ENCODE measurements at places on chromosomes 3 and 15.

DNA sequence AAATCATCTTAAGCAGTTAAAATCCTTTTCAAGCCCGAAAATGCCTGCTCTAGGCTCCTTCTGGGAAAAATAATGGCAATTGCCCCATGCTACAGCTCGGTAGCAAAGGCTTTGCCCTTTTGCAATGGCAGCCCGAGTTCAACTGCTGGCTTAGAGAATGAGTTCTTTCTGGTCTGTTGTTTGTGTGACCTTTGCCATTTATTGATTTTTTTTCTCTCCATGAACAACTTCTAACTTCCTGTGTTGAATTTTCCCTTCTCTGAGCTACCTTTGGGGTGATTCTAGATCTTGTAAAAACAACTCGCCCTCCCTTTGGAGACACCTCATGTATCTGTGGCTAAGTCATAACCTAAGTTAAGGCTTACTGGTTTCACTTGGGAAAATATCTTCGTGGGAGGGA, 139.3 kb downstream of the PLCH1 start:
- DNase-seq, result no peak

GRCh38 chr3:186492385-186492984, 51.7 kb downstream of the CRYGS start:
- DNase-seq, result no peak

DNA sequence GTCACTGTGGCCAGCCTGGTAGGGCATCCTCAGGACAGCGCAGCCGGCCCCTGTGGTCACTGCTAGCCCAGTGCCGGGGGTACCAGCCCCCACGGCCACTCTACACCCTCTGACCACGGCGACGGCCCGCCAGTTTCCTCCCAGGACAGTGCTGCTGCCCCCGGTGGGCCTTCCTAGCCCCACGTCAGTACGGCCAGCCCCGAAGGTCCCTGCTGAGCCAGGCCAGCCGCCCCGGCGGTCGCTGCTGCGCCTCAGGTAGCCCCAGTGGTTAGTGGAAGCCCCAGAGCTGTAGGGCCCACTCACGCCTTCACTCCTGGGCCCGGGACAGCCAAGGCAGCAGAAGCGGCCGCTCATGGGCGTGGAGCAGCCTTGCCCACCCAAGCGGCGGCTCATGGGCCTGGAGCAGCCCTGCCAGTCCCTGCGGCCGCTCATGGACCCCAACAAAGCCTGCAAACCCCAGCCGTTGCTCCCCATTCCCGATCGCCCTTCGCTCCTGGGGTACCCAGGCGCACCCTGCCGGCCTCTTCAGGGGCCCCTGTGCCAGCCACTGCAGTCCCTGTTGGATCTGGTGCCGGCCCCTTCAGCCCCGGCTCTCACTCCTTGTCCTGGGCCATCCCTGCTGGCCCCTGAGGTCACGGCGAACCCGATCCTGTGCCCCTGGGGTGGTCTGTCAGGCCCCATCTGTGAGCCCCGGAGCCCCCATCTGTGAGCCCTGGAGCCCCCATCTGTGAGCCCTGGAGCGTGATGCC, 9.5 kb upstream of the ROPN1B start:
- DNase-seq, result no peak

DNA sequence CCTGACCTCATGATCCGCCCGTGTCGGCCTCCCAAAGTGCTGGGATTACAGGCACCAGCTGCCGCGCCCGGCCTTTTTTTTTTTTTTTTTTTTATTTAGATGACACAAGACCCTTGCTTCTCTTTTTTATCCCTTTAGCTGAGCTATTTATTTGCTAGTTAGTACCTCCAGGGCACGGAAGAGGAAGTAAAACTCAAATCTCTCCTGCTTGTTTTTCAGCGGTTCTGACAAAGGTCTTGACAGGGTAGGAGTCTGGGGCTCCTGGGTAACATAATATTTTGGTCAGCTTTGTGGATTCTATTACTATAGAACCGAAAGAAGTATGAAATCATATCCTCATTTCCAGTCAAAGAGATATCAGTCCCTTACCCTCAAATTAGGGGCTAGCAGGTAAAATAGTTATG, 44.0 kb upstream of the ETV5 start:
- peak; percentile 77 for DNase-seq

DNA sequence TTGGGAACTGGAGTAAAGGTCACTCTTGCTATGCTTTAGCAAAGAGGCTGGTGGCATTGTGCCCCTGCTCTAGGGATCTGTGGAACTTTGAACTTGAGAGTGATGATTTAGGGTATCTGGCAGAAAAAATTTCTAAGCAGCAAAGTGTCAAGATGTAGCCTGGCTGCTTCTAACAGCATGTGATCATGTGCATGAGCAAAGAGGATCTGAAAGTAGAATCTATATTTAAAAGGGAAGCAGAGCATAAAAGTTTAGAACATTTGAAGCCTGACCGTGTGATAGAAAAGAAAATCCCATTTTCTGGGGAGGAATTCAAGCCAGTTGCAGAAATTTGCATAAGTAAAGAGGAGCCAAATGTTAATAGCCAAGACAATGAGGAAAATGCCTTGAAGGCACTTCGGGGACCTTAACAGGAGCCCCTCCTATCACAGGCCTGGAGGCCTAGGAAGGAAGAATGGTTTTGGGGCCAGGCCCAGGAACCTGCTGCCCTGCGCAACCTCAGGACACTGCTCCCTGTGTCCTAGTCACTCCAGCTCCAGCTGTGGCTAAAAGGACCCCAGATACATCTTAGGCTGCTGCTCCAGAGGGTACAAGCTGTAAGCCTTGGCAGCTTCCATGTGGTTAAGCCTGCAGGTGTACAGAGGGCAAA, 212.2 kb upstream of the LINGO1 start:
- DNase-seq, result peak; percentile 24

- no peak for DNase-seq
Measured at GRCh38 chr3:18446149-18446825, 21.1 kb upstream of the SATB1 start.

DNA sequence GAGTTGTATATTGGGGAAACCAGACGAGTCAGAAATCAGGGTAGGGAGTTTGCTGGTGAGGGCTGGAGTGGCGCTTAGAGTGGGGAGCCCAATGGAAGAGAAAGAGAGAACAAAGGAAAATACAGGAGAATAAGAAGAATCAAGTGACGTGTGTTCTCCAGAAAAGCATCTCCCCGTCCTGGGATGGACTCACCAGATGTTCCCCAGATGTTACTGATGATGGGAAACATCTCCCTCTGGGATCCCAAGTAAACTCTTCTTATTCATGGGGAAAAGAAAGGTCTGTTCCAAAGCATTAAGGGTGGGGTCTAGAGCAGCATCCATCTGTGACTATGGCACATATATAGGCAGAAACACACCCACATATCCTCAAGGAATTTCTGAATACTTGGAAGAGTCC, 3.0 kb upstream of the CSRNP1 start:
- no peak for DNase-seq

DNA sequence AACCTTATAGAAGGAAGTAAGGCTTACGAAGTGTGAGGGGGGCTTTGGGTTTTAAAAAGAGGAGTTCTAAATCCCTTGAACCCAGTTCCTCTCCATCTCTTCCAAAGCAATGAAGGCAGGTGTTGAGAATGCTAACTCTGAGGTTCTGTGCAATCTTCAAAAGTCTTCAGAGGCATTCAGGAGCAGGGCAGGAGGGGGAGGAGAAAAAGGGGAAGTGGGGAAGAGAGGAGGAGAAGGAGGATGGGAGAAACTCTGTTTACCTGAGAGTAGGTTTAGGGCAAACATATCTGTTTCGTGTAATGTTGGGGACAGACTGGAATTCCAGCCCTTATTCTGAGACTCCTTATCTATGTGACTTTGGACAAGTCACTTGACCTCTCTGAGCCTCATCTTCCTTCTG, 36.9 kb downstream of the FAM3D start:
- no peak for DNase-seq

DNA sequence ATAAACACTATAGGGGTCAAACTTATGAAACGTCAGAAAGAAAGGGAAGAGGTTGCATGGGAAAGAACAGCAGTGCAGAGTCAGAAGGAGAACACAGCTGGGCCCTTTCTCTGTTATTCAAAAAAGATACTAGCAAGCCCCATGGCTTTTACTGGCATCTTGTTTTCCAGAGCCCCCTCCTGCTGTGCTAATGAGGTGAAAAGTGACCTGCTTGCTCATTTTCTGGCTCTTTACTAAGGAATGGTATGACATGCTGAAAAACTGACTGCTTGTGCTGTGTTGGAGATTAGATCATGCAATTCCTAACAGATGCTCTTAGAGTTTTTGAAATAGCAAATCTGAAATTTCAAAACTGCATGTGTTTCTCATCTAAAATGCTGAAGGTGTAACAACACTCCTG, 541.6 kb upstream of the ALCAM start:
- no peak for DNase-seq

GRCh38 chr3:189273736-189274135, 102.0 kb downstream of the TPRG1 start:
- no peak for DNase-seq

DNA sequence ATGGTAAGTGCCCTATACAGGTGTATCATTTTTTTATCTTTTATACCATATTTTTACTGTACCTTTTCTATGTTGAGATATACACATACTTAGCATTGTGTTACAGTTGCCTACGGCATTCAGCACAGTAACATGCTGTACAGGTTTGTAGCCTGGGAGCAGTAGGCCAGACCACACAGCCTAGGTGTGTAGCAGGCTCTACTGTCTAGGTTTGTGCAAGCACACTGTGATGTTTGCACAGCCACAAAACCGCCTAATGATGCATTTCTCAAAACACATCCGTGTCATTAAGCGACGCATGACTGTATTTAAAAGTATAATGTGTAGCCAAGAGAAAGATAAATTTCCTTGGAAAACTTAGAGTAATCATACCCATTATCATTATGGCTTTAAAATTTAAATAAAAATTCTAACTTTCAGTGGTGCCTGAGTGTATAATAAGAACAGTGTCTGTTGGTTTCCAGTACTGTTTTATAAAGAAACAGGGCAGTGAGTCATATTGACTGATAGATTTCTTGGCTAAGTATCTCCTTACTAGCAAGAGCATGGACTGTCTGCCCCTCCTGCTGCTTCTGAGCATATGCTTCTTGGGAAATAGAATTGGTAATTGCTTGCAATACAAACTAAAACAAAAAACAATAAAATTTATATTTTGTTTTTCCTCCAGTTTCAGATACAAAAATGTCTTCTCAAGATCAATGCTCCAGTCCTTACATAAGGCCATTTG, 18.3 kb downstream of the CALML4 start:
- DNase-seq, result no peak

- DNase-seq, result no peak
Measured at GRCh38 chr3:197468866-197469382, 86.8 kb downstream of the BDH1 start.

- DNase-seq, result no peak
Measured at GRCh38 chr3:38084334-38085310, 45.6 kb downstream of the DLEC1 start.

GRCh38 chr15:24898715-24899272, 56.0 kb upstream of the SNRPN start:
- no peak for DNase-seq

DNA sequence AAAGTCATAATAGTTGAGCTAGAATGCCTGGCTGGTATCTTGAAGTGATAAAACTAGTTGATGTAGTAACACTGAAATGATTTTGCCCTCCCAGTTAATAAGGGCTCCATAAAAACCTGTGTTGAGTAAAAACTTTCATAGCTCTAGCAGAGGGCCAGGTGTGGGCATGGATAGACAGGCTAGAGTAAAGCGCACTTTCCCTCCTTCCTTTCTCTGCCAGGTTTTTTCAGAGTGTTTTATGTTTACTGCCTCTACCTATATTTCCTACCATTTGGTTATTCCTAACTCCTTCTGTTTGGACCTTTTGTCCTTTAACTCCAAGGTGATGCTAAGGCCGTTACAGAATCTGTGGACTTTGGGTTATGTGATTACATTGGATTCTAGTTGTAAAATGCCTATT, 25.3 kb downstream of the CHD2 start:
- no peak for DNase-seq

DNA sequence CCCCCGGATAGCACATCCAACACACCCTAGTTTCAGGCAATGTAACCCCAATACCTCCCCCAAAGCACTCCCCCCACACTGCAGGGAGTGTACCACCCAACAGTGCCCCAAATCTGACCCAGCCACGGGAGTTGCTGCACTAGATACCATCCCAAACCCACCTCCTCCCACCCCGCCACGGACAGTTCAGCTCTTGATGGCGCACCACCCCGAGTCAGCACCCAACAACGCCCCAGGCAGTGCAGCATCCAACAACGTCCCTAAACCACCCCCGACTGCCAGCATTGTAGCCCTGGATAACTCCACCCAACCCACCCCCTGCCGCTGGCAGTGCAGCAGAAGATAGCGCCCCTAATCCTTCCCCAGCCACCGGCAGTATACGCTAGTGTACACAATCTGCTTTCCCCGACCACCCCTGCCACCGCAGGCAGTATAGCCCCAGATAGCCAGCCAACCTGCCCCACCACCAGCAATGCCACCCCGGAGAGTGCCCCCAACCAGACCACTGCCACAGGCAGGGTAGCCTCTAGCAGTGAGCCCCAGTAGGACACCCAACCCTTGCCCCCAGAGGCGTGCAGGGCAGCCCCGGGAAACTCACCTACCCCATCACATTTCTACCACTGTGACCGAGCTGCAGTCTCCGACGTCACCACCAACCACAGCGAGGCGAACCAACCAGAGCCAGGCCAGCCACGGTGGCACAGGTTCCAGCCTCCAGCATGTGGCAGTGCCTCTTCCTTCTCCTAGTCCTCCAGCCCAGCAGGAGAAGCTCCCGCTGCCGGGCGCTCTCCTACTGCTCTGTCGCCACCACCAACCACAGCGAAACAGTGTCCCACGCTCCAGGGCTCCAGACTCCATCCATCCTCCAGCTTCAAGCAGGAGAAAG, 178.1 kb downstream of the POTEB3 start:
- no peak for DNase-seq

DNA sequence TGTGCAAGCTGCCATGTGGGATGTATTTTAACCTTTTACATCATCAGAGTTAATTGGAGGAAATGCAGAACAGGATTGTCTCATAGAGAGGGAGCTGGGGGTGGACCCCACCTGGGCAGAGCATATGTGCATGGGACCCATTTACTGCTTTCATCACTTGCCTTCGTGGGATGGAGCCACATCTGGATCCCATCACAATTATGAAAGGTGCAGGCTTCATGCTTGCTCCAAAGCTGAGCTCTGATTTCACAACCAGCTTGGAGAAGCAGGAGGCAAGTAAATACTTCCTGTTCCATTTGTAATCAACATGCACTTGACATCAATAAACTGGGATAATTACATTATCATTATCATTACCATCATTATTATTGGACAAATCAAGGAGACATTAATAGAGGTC, 161.9 kb downstream of the ALDH1A2 start:
- DNase-seq, result no peak

GRCh38 chr15:82543160-82543559, 2.9 kb upstream of the RPS17 start:
- peak; percentile 59 for DNase-seq

GRCh38 chr3:17151598-17152373, 267.0 kb downstream of the PLCL2 start:
- peak; percentile 29 for DNase-seq

DNA sequence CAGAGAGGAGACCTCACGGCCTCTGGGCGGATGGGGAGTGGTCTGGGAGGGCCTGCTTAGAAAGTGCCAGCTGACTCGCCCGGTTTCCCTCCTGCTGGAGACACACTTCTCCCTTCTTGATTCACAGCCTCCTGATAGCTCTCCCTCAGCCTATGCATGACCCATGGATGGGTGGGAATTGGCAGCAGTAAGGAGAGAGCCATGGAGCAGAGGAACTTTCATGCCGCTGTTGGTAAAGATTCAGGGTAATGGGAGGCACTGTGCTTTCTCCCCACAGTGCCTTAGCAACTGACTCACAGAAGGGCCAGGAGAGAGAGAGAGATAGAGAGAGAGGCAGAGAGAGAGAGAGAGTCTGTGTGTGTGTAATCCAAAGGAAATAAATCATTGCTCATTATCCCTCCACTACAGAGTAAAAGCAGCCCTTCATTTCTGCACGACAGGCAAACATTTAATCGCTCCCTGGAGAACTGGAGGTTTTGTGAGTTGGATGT, 82.8 kb downstream of the SEMA5B start:
- DNase-seq, result no peak
